ENCODE measurements at places on chromosomes 2 and 18.
A peak's percentile ranks its signal among the peaks of the same experiment; 100 is the strongest.

DNA sequence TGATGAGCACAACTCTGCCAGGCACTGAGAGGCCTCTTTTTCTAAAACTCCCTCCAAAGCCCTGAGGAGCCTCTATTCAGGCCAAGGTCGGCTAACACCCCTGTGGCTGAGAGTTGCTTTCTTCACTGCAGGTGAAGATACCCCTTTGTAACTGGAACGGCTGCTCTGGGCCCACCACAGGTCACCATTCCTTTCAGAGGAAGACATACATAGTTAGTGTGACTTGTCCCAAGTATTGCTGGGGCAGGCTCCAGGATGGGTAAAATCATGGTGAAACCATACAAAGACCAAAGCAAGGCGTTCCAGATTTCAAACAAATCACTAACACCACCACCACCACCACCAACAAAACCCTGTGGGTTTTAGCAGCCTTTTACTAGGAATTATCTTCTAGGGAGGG lies 36.8 kb downstream of the CHST10 start:
- DNase-seq, result no peak

DNA sequence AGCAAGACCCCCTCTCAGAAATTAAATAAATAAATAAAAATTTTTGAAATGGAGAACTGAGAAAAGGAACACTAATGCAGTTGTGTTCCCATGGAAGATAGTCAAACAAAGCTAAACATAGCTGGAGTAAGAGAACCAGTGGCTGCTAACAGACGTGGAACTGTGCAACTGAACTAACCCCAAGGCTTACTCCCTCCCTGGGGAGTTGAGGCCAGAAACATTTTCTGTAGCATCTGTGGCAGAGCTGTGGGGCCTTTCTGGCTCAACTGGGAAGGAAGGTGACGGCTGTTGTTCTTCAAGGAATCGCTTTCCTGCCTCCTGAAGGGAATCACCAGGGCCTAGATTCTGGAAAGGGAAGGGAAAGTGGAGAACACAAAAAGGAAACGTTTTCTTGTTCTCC lies 53.9 kb upstream of the B3GNT2 start:
- no peak for DNase-seq

DNA sequence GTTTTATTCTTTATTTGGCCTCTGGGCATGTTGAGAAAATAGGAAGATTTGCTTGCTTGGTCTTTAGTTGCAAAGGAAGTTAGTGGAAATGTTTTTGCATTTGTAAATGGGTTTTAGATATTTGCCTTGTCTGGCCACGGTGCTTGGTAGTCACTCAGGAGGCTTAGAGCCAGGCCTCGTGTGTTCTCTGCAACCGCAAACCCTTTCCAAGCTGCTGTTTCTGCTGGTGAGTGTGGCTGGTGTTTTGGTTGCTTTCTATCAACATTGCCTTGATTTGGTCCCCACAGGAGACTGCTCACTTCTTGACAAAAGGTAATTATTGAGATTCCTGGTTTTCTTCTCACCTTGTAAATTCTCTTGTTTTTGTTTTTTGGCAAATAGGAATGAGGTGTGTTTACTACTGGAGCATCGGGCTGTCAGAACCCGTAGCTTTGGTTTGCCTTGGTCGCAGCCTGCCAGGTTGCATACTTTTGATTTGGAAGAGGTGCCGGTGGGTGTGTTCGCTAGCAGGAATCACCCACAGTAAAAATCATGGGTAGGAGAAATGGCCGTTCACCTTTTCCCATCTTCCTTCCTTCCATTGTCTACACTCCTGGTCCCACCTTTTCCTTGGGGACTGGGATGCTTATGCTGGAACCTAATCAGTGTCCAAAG lies 15.8 kb downstream of the ASAP2 start:
- no peak for DNase-seq

DNA sequence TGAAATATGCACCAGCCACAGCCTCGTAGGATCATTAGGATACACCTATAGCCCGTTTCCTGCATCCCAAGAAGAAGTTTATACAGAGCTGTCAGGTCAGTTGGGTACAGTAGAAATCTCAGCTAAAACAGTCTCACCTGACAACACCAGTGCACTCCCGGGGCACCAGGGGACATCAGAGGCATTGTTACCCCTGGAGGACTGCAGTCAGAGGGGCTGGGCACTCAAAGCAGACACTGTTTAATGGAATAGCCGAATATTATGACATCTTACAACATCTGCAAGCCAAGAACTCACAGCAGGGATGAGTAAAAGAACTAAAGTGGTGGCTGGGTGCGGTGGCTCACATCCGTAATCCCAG lies 93.0 kb upstream of the ID2 start:
- DNase-seq, result no peak

GRCh38 chr2:233032551-233033320 lies at the start of gene NEU2:
NEU2 (plus strand) TSS chr2:233032672; CDS start chr2:233032672, 0 bp downstream.
- DNase-seq, result no peak

DNA sequence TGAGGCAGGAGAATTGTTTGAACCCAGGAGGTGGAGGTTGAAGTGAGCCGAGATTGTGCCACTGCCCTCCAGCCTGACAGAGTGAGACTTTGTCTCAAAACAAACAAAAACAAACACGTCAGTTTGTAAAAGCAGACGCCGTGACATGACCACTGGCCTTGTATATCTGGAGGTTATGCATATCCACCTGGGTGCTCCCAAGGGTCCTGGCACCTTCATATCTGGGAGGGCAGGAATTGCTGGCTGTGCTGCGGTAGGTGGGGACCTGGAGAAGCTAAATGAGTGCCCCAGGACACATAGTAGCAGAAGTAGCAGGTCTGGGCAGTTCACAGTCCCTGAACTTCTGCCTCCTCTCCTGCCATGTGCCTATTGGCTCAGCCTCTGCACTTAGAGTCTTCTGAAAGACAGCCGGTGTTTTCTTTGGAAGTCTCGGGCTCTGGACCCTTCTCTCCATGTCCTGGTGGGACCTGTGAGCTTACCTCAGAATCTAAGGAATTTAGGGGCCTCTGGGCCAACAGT lies 30.9 kb upstream of the IL1R2 start:
- no peak for DNase-seq

- DNase-seq, result no peak
These were observed 171.2 kb downstream of the TCF4 start for GRCh38 chr18:55416791-55417190.

GRCh38 chr2:133240491-133241223 lies 327.6 kb downstream of the NCKAP5 start:
- DNase-seq, result no peak

- DNase-seq, result no peak
These were observed 90.8 kb downstream of the RHOB start for GRCh38 chr2:20537423-20538307.

- DNase-seq, result no peak
These were observed 99.5 kb upstream of the ITGB6 start for GRCh38 chr2:160299540-160299939.

- DNase-seq, result peak; percentile 30
These were observed 222.4 kb upstream of the NCKAP5 start for GRCh38 chr2:133790711-133791110.

DNA sequence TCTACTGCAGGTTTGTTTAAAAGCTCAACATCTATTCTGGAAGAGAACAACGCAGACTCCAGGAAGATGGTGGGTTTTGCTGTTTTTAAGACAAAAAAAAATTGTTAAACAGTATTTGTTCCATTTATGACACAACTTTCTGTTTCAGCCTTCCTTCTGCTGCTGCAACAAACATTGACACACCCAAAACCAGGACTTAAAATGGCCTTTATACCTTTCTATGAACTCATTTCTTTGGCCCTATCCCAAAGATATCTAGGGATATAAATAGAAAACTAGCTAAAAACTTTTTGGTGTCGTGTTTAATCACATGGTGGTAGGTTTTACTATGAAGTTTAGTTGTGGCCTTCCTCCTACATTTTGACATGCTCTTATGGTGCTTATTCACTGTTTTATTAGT lies 964 bp upstream of the GALNT3 start:
- no peak for DNase-seq

GRCh38 chr2:19947184-19947940 lies 42.5 kb downstream of the WDR35 start:
- DNase-seq, result no peak

GRCh38 chr2:173652767-173653431 lies 298.2 kb downstream of the CDCA7 start:
- peak; percentile 20 for DNase-seq

DNA sequence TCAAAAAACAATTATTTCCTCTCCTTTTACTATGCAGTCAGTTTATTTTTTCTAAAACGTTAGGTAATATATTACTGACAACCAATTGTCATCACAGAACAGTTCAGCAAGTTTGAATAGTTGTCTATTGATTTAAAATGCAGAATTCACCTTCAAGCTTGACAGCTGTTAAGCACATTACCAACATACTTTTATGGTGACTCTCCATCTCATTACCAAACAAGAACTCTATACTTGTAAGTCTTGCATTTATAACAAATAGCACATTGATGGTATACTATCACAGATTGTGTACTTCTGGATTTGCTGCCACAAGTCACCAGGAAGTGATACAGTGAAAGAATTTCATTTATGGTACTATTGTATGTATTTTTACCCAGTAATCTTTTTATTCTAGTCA lies 99.4 kb upstream of the PPP1CB start:
- no peak for DNase-seq

GRCh38 chr18:59885579-59886163 lies 14.1 kb upstream of the PMAIP1 start:
- DNase-seq, result peak; percentile 61

- no peak for DNase-seq
These were observed 373.5 kb downstream of the SUCLG1 start for GRCh38 chr2:84085562-84085961.

GRCh38 chr18:805008-805754 lies 6.9 kb downstream of the YES1 start:
- DNase-seq, result no peak

DNA sequence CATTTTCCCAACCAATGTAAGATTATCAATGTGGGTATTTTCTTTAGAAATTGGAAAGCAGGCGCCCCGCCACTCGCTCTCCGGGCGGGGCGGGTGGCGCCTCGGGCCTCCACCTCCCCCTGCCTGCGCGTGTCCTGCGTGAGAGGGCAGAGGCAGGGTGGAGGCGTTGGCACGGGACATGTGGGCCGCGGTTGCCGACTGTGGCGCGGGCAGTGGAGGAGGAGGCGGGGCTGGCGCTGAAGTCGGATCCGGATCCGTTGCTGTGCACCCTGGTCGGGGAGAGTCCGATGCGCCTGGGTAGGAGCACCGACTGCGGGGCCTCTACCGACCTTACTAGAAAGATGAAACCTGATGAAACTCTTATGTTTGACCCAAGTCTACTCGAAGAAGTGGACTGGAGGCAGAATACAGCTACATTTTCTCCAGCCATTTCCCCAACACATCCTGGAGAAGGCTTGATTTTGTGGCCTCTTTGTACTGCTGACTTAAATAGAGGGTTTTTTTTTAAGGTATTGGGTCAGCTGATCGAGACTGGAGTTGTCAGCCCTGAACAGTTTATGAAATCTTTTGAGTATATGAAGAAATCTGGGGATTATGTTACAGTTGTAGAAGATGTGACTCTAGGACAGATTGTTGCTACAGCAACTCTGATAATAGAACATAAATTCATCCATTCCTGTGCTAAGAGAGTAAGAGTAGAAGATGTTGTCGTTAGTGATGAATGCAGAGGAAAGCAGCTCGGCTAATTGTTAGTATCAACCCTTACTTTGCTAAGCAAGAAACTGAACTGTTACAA lies 37.9 kb downstream of the PMS1 start:
- peak; percentile 44 for DNase-seq

DNA sequence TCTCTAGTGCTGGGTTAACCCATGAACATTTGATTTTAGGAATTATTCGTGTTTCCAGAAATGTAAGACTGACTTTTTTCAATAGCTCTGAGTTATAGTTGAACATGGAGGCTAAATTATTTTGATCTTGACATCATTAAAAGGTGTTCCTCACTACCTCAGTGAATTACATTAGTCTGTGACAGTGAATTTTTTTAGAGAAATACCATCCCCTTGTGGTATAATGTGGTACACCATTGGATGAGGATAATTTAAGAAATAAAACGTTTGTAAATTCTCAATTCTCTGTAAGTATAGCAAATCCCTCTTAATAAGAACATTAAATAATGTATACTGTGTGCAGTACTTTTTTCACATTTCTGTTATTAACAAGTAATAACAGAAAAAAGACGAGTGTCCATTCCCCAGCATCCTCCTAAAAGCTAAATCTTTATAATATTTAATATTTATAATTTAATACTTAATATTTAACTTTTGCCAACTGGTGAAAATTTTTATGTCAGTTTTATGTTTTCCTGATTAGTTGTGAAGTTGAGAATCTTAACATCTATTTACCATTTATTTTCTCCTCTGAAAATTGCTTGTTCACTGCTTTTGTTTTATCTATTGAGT lies 70.3 kb upstream of the CWC22 start:
- DNase-seq, result no peak

GRCh38 chr18:1916869-1917523 lies 654.3 kb downstream of the METTL4 start:
- DNase-seq, result no peak

GRCh38 chr2:13666582-13667414 lies 950.1 kb downstream of the TRIB2 start:
- DNase-seq, result no peak

- DNase-seq, result no peak
These were observed 28.0 kb downstream of the STEAP3 start for GRCh38 chr2:119251652-119252051.

- DNase-seq, result no peak
These were observed 25.9 kb downstream of the PSTPIP2 start for GRCh38 chr18:46046126-46046525.

- DNase-seq, result peak; percentile 42
These were observed 66.8 kb upstream of the ASAP2 start for GRCh38 chr2:9139491-9140443.

GRCh38 chr2:193270816-193271215 lies 1076.1 kb upstream of the TMEFF2 start:
- no peak for DNase-seq

GRCh38 chr2:99940963-99941362 lies 201.4 kb downstream of the AFF3 start:
- no peak for DNase-seq

- no peak for DNase-seq
These were observed 80.7 kb downstream of the LYPD1 start for GRCh38 chr2:132589111-132589830.

GRCh38 chr18:6613581-6613980 lies 115.9 kb upstream of the ARHGAP28 start:
- DNase-seq, result no peak

- DNase-seq, result no peak
These were observed 131.0 kb downstream of the PHLPP1 start for GRCh38 chr18:62846313-62846712.

DNA sequence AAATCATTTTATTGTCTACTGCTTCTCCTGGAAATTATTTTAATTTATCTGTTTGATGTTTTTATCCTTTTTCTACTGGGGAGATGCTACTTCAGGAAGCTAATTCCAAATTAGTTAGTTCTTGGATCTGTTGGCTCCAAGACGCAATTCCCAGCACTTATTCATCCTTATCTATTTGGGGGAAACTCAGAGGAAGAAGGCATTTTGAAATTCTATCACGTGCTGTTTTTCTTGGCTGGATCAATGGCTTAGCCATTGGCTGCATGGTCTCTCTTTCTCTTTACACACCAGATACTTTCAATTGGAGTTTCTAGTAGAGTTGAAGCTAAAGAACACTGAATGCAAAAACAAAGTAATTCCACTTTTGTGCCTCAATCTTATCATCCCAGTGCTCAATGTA lies 98.3 kb downstream of the RAPGEF4 start:
- DNase-seq, result no peak

GRCh38 chr2:207734264-207734635 lies 22.8 kb downstream of the CCNYL1 start:
- DNase-seq, result peak; percentile 57

All from SW 1271 (cell line).